ENCODE measurements at places on chromosomes 2 and 18.

GRCh38 chr2:3459185-3460015, 59.9 kb downstream of the ADI1 start:
- DNase-seq = no peak

DNA sequence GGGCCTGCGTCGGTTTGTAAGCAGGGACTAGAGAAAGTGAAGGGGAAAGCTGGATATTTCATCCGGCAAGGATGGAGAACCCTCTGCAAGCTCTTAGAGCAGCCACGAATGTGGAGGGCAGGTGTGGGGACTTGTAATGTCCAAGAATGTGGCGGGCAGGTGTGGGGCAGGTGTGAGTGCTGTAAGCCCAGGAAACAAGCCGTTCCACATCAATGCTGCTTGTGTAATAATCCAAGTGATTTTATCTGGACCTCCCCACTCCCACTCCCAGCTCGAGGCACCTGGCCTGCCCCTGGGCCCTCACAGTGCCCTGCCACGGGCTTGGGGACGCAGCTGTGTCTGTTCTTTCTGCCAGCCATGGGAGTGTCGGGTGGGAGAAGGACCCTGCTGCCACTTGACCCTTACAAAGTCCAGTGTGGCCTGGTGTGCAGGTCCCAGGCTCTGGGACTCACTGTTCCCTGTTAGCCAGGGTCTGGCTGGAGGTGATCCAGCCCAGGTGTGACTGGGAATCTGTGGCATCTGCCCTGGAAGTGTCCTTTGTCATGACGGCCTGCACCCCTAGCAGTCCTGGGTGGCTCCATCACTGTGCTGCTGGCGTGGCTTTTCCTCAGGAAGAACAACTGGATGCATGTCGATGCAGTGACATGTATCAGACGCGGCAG, 42.8 kb downstream of the SOX11 start:
- DNase-seq = no peak

GRCh38 chr18:48721312-48721711, 182.5 kb downstream of the CTIF start:
- DNase-seq = no peak

DNA sequence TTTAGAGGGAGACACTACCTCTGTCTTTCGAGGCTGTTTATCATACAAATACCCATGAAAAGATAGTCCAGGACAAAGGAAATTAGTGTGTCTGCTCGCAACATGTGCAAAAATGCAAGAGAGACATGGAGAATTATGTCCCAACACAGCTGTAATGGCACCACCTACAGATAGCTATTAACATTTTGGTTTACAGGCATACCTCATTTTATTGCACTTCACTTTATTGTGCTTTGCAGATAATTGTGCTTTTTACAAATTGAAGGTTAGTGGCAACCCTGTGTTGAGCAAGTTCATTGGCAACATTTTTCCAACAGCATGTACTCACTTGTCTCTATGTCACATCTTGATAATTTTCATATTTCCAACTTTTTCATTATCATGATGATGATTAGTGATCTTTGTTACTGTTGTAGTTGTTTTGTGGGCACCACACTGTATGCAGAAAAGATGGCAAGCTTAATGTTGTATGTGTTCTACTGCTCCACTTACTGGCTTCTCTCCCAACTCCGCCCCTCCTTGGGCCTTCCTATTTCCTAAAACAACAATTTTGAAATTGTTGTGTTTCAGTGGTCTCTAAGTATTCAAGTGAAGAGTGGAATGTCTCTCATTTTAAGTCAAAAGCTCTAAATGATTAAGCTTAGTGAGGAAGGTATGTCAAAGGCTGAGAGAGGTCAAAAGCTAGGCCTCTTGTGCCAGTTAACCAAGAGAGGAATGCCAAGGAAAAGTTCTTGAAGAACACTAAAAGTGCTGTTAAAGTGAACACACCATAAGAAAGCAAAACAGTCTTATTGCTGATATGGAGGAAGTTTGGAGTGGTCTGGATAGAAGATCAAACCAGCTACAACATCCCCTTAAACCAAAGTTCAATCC, 52.0 kb downstream of the ANKRD12 start:
- DNase-seq = no peak

DNA sequence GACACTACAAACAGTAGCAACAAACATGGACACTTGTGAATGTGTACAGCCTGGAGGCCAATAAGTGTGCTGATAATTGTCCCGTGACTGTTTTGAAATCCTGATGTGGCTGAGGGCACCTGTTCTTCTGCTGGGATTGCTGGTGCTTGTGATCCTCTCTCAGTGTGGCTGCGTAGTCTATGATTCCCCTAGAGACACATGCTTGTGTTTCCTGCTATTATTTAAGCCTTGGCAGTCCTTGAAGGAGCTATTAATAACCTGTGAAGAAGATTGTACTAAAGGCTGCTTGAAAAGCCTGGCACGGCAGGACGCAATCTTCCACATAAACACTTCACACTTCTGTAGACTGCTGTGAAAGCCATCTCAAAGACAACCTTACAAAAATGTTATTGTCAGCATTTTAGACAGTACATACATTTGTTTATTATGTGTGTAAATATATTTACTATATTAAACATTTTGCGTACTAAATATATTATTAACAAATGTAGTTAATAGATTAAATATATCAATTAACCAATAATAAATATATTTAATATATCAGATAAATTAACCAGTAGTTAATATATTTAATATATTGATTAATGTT, 71.4 kb downstream of the GALR1 start:
- no peak for DNase-seq

Measured in stimulated activated CD8-positive, alpha-beta memory T cell treated with anti-CD3 and anti-CD28 coated beads, Interleukin-4, amount 100 ng/mL, for 4 hours (primary cell).